ENCODE measurements at places on chromosomes 1 and 21.

DNA sequence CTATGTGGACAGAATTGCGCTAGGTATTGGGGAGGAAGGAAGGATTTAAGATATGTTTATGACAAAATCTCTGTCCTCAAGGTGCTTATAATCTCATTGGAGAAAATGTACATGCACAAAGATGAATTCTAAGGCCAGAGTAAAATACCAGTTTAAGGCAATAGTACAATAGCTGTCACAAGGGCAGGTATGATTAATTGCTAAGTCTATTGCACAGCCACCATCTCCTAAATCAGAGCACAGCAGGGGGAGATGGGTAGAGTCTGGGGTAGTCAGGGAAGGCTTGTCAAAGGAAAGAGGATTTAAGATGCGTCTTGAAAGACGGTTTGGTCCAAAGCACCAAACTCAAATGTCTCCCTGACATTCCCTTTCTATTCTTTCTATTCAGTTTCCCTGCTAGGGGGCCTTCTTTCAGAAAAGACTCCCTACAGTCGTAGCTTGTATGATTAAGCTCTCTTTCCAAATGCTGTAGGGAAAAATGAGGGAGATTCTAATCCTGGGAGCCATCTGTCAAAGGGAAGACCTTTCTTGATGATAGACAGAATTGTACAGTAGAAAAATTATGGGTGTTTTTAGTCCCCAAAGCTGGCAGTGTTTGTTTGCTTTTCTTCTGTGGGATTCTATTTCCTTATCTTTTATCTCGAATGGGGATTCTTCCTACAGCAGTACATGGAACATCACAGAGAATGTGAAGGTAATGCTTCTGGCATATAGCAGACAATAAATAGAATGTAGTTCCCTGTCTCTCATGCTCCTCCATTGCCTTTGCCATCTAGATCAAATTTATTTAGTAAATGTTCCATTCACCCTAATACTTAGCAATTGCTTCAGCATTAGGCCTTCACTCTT lies 107.6 kb upstream of the NFIA start:
- no peak for DNase-seq

GRCh38 chr1:19036813-19037605 lies 80.5 kb upstream of the IFFO2 start:
- no peak for DNase-seq

GRCh38 chr21:34201001-34201400 lies 127.6 kb downstream of the MRPS6 start:
- DNase-seq: no peak

- DNase-seq: no peak
Observed at GRCh38 chr1:25735956-25736529, 64.0 kb upstream of the SELENON start.

- no peak for DNase-seq
Observed at GRCh38 chr21:22679207-22679606, 1681.0 kb downstream of the NCAM2 start.

- no peak for DNase-seq
Observed at GRCh38 chr1:220378571-220379302, 106.5 kb upstream of the RAB3GAP2 start.

All from choroid plexus epithelial cell (primary cell).